ENCODE measurements at places on chromosomes 3 and 15. TPM values are rescaled to one million over a fixed set of nuclear protein-coding genes. Genes with fewer than 3 reads are reported as not detected.

GRCh38 chr3:63492464-63492863 is 160.0 kb upstream of the SNTN start:
- DNase-seq: no peak

- no peak for DNase-seq
Measured at GRCh38 chr15:32721596-32721995, 3.8 kb downstream of the GREM1 start.

- DNase-seq: no peak
Measured at GRCh38 chr3:177550667-177551066, 353.4 kb upstream of the TBL1XR1 start.

DNA sequence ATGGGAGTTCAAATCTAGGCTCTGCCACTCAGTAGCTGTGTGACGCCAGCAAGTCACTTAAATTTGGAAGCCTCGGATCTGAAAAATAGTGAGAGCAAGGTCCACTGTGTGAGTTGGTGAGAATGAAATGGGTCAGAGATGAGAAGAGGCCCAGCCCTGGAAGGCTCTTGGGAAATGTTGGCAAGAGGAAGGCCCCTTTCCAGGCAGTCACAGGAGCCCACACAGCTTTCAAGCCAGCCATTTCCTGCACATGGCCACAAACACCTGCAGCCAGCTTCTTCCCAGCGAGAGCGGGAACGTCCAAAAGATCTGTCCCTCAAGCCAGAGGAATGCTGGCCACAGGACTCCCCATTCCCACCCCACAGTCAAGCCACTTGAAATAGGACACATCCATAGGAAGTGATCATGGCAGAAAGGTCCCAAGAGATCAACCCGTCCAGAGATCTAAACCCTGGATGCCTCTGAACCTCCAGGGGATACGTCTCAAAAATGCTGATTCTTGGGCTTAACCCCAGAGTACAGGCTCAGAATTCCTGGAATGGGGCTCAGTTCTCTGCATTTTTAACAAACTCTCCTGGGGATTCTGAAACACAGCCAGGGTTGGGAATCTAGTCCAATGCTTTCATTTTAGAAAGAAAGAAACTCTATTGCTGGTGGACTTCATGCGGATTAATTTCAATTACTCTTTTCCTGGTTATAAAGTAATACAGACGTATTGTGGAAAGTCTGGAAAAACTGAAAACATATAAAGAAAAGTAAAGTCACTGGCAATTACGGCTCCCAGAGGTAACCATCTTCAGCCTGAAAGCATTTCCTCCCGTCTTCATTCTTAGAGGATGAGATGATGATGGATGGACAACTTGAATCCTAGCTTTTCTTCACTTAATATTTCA is 35.9 kb downstream of the NTRK3 start:
- DNase-seq: peak; percentile 44

GRCh38 chr15:83327041-83327440 is 42.6 kb upstream of the BNC1 start:
- no peak for DNase-seq

DNA sequence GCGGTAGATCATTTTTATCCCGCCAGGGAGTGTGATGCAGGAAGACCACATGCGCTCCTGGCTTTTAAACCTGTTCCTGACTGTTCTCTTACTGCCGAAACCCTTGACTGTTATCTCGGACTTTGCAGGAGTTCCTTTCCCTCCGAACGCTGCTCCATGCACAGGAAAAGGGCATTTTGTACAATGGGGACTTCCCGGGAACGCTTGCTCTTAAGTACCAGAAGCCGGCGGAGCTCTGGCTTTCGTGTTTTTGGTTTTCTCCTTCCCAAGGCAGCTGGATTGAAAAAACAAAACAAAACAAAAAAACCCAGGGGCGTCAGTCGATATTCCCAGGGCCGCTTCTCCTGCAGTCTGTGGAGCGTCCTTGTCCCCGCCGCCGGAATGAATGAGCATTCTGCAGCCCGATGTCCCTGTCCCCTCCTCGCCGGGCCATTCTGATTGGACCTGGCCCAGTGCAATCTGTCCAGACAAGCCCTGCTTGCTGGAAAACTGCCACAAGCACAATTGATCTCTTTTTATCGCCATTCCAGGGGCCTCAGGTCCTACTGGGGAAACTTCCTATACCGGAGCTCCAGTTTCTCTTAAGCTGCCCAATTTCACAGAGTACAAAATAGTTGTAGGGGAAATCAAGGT is 44.8 kb downstream of the SLC6A1 start:
- DNase-seq: no peak

VEPH1 gene
- 6.4 TPM for total RNA-seq

EOGT gene
- total RNA-seq: 18.2 TPM

CPA3 gene
- 34.4 TPM for total RNA-seq
